Spinal cord (tissue), 10 donors: ENCODE measurements at places on chromosomes 6 and 20. TPM values are rescaled to one million over a fixed set of nuclear protein-coding genes. Genes with fewer than 3 reads are reported as not detected.

The TXLNB gene
- total RNA-seq: 3.1 TPM

The TCP1 gene
- 184 TPM for total RNA-seq

The COL11A2 gene
- total RNA-seq: 2.8 TPM

The MAP7 gene
- total RNA-seq: 9.9 TPM

The GTSF1L gene
- total RNA-seq: 0.40 TPM

The BTNL2 gene
- not detected for total RNA-seq

The SLC22A2 gene
- 6.7 TPM for total RNA-seq

The TCP11 gene
- 0.30 TPM for total RNA-seq

The SYNDIG1 gene
- total RNA-seq: 23.9 TPM

The CPXM1 gene
- total RNA-seq: 37.1 TPM
